NCI-H226 (cell line): ENCODE measurements at places on chromosomes 1 and 21.

- DNase-seq, result no peak
Measured at GRCh38 chr1:228781161-228781808, 46.0 kb downstream of the RHOU start.

GRCh38 chr21:34704119-34704518 is 35.3 kb downstream of the CLIC6 start:
- no peak for DNase-seq

DNA sequence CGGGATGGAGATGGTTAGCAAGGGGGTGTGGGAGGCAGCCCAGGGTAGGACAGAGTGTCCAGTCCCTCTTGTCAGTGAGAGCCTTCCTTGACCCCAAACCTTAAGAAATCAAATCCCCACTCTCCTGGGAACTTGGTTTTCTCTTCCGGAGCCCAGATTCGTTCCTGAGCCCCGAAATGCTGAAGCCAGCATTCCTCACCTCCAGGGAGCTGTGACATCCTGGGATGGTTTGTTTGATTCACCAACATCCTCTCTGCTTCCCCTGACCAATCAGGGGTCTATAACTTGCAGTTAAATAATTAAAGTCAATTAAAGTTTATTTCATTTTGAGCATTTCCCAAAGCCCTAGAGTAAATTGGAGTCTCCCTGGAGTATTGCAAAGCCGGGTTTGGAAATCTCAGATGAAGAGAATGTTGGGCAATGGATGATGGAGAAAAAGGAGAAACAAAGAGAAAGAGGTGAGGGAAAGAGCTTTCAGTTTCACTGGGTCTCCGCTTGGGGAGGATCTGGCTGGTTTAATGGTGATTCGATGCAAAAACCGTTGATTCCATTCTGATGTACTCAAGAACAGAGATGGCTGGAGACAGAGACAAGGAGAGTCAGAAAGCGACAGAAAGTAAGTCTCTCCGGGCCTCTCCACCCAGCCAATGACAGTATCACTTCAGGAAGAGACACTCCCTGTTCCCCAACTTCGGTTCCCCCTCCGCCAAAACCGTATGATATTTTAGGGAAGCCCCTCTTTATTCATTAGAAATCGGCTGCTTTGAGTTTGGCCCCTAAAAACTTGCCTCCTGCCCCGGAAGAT is 12.8 kb upstream of the ALX3 start:
- no peak for DNase-seq

DNA sequence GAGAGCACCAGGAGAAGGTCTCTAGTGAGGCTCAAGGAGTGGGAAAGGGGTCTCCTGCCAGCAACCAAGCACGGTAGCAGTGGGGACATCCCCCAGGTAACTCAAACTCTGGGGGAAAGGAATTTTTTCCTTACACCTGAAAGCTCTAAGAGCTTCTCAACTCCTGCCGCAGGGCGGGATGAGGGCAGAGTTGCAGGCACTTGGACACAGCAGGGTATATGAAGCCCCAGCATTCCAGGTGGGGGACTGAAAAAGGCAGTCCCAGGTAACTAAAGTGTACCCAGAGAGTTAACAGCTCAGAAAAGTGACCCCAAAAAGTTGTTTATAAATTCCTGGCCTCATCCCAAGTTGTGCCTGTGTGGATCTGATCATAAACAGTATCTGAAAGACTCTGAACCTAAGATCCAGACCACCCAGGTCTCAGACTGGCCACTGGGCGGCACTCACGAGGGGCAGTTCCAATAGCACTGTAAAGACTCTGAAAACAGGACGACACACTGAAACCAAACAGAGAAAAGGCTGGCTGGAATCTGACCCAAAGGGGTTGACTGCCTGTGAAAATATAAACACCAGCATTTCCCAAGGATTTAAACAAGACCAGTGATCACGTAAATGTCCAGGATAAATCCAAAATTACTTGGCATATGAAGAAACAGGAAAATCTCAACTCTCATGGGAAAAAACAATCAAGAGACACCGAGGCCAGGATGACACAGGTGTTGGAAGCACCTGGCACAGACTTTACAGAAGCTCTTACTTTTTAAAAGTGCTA is 47.5 kb downstream of the HSF2BP start:
- DNase-seq, result no peak

GRCh38 chr1:172041102-172041501 is 199.8 kb downstream of the DNM3 start:
- DNase-seq, result no peak

DNA sequence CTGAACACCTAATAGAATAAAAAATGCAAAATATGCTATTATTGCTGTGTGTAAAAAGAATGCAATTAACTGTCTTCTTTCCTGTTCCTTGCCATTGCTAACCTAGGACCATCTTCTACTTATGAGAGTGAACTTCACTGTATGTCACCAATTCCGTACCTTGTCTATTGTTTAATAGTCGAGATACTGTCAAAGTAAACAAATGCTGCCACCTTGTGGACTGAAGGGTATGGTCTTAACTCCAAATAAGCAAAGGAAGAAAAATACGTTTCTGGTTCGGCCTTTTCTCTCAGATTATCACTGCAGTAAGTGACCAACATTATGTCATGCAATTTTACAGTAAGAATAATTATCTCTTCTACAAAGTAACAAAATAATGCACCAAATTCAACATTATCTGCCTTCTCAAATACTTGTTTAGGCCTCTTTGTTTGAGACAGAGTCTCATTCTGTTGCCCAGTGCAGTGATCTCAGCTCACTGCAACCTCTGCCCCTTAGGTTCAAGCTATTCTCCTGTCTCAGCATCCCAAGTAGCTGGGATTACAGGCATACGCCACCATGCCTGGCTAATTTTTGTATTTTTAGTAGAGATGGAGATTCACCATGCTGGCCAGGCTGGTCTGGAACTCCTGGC is 133.4 kb downstream of the COP1 start:
- DNase-seq, result peak; percentile 5

- DNase-seq, result no peak
Measured at GRCh38 chr1:29645586-29645985, 409.3 kb downstream of the PTPRU start.

DNA sequence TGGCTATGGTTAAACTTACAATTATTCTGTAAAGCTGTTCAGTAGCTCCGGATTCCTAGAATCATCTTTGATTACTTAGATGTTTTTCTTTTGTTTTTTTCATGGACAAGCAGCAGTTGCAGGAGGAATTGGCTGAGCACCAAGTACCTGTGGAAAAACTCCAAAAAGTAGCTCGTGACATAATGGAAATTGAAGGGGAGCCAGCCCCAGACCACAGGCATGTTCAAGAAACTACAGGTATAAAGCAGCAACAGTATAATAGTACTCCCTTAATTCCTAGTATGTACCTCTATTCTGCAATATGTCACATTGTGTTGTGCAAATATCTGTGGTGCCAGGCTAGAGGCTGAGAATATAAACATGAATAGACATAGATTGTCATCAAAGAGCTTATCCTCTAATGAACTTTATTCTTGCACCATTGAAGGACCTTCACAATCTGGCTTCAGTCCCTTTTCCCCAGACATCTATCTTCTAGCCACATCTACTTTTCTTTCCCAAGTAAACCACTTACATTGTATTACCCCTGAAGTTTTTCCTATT is 132.3 kb upstream of the BMP8A start:
- peak; percentile 10 for DNase-seq

DNA sequence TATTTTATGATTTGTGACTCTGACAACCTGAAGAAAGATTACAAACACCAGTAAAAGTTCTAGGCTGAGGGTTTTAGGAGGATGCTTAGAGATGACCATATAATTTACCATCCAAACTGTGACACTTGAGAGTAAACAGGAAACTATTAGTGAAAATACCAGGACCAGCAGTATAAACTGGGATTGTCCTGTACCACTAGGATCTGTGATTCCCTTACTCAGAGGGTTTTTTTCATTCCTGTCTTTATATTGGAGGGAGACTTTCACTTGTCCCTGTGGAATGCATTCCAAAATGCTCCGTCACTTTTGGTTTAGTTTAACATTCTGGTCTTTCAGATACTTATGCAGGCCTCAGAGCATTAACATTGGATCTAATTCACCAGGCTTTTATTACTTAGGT is 482.9 kb downstream of the PTBP2 start:
- no peak for DNase-seq
